ENCODE measurements at places on chromosomes 3 and 15.

GRCh38 chr3:105094588-105094987 is 272.1 kb upstream of the ALCAM start:
- no peak for DNase-seq

- DNase-seq: no peak
These were observed 695.9 kb downstream of the OTOL1 start for GRCh38 chr3:162192340-162193029.

DNA sequence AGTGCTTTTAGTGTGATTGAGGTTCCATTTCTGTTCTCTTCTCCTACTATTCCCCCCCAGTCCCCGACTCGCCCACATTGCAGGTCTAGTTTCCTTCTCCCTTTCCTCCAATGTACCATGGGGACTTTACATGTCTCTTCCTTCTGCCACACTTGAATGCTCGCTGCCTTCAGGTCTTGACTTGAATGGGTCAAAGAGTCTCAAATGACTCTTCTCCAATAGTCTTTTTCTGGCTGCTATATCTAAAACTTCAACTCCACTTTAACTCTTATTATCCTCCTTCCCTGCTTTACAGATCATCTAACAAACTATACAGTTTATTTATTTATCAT is 213.9 kb upstream of the SLC2A2 start:
- DNase-seq: no peak

GRCh38 chr3:64829331-64829730 is 141.5 kb upstream of the ADAMTS9 start:
- no peak for DNase-seq

GRCh38 chr15:63447017-63447676 is 57.2 kb upstream of the USP3 start:
- no peak for DNase-seq

GRCh38 chr3:98592345-98592935 is 971 bp downstream of the CPOX start:
- no peak for DNase-seq

- no peak for DNase-seq
These were observed 6.0 kb upstream of the GRAMD1C start for GRCh38 chr3:113832477-113833164.

DNA sequence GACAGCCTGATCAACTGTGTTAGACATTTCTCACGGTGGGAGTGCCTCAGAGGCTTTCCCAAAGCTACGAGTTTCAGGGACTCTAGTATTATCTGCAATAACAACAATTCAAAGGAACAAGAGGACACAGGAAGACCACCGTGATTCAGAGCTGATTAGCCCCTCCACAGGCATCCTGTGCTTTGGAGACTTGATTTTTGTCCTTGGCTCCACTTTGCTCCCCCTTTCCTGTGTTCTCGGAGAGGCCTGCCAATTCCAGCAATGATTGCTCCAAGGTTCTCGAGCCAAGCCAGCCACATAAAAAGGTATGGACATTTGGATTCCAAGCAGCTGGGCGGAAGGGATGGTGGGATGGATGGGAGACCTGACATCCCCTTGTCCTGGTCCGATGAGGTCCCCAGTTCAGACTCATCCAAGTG is 14.3 kb downstream of the EHD4 start:
- DNase-seq: no peak

DNA sequence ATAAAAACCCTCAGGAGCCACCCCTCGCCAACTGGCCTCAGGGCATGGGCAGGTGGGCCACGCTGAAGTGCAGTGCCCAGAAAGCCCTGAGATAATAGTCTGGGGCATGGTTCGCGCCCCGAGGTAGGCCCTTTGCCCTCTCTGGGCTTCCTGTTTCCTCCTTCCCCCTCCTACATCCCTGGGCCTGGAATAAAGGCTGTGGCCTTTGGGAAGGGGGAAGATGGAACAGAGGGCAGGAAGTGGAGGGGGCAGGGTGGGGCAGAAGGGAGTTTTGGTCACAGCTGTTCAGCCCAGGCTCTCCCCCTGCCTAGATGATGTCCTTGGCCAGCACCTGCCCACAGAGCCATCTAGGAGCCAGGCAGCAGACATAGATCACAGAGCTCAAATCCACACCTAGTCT is 11.3 kb downstream of the CSRNP1 start:
- no peak for DNase-seq

DNA sequence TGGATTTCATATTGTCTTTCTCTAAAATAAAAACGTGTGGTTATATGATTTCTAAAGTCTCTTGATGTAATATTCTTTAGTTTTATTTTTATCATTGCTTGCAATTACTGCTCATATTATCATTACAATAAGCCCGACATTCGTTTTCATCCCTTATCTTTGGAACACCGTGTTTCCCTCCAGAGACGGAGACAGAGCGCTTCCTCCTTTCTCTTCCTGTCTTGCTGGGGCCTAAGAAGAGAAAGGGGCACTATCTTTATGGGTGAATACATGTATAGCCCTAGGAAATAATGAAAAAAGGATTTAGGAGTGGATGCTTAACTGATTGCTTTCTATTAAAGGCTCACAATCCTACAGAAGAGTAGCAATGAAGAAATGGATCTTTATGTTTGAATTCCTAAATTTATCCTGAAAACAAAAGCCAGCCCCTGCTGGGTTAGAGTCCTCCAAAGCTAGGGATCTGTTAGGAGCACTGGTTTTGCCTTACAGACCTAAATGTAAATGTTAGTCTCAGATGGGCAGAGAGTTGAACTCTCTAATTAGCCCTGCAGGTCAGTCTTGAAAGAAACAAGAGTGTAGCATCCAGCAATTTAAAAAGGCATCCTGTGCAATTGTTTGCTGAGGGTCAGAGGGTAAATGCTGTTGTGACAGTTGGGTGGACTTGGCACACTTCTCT is 145.1 kb downstream of the TP63 start:
- DNase-seq: no peak

DNA sequence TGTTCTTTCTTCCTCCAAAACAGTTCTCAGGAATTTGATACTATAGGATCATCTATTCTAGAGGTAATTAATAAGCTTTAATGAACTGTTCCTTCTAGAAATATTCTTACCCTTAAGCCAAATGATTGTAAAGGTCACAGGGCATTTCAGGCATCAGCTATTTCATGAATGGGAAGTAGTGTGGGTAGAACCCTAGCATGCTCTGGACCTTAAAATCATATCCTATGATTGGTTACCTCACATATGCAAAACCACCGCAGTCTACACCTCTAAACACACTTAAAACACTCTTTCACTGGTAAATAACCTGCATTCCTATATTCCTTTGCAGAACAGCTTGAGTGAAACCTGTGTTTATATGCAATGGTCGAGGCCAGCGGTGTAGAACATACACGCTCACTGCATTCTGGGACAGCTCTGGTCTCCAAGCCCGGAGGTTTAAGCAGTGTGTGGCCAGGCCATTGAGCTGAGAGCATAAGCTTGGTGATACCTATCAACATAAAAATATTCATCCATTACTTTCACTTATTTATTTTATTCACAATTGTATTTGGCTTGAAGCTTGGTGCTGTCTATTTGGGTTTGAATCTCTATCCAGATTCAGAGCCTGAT is 87.7 kb upstream of the RASGRP1 start:
- DNase-seq: no peak

DNA sequence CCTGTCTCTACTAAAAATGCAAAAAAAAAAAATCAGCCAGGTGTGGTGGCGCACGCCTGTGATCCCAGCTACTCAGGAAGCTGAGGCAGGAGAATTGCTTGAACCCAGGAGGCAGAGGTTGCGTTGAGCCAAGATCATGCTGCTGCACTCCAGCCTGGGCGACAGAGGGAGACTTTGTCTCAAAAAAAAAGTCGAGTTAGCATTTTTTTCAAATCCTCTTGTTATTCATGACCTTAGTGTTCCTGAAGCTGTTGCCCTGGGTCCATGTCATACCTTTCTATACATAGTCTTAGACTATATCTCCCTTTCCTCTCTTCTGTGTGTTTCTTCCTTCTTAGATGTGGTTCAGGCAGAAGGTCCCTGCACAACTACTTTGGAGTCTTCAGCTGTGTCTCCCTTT is 6.4 kb downstream of the FMN1 start:
- no peak for DNase-seq

DNA sequence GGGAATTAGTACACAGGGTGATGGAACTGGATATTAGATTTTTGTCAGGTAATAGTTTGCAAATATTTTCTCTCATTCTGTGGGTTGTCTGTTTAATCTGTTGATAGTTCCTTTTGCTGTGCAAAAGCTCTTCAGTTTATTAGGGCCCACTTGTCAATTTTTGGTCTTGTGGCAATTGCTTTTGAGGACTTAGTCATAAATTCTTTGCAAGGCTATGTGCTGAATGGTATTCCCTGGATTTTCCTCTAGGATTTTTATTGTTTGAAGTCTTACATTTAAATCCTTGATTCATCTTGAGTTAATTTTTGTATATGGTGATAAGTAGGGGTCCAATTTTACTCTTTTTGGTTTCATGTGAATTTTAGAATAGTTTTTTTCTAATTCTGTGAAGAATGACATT is 111.3 kb downstream of the ARRDC4 start:
- no peak for DNase-seq

- DNase-seq: no peak
These were observed 64.7 kb downstream of the WNT7A start for GRCh38 chr3:13815088-13815683.

GRCh38 chr3:9808345-9809037 is 1.6 kb upstream of the TTLL3 start:
- no peak for DNase-seq

DNA sequence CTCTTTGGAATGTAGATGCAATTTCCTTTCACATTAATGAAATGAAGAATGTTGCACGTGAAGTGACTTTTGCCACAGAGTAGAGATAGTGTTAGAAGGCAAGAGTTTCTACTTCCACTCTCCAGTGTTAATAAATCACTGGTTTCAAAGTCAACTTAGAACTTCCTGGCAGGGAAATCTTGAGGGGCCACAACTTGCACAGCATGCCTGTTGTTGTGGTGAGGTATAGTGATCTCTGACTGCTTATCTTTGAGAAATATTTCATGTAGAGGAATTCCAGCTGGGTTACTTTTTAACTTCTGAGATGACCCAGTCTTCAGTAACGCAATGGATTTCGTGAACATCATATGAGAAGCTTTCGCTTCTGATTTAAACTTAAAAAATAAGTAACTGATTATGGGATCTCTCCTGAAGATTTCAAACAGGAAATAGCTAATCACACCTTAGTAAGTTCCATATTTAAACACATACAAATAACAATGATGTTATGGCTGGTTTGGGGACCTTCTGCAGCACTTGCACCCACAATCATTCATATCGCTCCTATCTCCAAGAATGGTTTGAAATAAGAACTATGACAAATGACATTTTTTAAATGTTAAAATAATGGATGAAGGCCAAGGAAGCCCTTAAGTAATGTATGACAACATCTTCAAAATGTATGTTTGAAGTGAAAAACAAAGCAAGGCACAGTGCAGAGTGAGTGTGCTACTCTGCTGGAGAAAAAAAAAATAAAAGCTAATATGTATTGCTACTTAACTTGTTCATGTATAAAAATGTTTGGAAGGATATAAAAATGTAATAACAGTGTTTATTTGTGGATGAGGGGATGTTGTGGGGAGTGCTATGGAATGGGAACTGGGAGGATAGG is 726.5 kb upstream of the NECTIN3 start:
- DNase-seq: no peak

DNA sequence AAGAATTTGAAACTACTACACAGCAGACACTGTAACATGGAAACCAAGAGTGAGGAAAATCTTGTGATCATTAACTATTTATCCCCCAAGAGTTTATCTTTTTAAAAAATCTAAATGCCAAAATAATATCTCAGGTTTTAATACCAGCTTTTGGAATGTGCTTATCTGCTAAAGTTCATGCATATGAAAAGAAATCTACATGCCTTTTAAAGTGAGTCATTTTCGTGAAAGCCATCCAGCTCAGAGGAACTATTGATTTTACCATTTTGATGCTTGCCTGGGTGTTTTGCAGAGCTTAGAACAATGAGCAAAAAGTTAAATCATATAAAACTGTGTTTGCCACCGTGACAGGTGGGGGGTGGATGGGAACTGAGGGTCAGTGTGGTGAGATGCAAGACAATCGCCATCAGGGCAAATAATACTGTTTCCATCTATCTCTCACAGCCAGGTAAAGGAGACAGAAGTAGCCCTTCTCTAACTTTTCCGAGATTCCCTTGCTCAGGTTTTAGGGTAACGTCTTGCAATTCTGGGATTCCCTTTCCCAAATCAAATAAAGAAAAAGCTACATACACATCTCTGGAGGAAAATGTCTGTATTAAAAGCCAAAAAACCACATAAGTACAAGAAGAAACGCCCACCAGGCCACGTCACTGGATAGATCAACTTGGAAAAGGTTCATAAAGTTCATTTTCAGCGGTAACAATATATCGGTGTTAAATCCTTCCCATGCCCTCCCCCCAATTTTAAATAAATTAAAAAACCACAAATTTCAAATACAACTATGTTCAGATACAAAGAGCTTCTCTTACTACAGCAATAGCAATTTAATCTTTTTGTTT is 2.0 kb downstream of the TMEM158 start:
- DNase-seq: no peak

DNA sequence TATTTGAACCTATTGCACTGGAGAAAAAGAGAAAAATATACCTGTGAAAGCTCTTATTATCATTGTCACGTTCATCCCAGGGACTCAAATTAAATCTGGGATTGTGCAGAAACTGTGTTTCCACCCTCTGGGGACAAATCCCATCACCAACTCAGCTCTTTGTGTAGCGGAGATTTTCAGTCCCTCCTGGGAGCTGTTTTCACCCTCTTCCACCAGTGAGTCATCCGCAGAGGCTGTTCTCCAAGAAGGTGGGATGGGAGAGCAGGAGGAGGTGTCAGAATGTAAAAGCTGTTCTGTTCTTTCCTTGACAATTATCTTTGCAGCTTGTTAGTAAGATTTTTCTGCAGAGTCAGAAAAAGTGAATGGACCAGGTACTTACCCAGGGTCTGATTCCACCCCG is 28.0 kb downstream of the SV2B start:
- no peak for DNase-seq

DNA sequence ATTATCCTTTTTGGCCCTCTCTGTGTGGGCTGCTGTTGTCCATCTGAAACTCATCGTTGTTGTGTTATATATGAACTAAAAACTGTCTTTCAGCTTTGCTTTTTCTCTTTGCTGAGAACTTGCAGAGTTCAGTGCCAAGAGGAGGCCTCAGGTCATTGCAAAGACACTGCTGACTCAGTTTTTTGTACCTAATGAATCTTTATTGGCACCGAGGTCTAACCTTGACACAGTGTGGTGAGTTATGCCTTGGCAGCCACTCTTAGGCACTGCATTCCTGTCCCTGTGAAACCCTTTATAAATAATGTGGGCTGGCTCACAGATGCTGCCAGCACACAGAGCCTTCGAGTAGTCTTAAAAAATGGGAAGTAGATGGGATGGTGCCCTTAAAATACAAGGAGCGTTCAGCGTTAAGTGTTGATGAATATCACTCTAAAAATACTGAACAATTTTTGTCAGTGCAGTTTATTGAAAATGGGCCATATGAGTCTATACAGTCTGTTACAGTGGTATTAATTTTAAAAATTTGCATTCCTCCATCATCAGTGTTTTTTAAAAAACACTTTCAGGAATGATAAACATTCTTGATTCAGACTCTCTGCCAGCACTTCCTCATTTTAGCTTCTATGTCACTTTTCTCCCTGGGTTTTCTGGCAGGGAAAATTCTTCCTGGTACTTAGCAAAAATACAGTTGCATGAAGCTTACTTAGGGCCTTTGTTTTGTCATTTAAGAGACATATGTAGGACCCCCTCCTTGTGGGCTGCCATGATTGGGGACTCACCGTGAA is 234.1 kb downstream of the CACNA2D3 start:
- DNase-seq: no peak
